ENCODE measurements at places on chromosomes 5 and 9.

- DNase-seq: no peak
These were observed 75.4 kb upstream of the ANKH start for GRCh38 chr5:14946815-14947620.

GRCh38 chr5:67090593-67090992, 106.0 kb downstream of the CD180 start:
- DNase-seq: no peak

DNA sequence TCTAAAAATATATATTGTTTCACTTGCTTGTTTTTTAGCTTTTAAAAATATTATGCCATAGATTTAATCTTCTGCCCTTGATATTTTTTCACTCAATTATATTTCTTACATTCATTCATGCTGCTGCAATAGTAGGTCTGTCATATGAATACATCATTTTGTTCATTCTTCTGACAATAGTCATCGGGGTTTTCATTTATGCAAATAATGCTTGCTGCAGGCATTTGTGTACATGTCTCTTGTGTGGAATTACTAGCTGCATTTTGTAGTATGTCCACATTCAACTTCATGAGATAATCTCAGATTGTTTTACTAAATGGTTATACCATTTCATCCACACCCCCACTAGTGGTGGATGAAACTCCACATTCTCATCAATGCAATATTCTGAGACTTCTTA, 5.3 kb upstream of the PLPP1 start:
- no peak for DNase-seq

DNA sequence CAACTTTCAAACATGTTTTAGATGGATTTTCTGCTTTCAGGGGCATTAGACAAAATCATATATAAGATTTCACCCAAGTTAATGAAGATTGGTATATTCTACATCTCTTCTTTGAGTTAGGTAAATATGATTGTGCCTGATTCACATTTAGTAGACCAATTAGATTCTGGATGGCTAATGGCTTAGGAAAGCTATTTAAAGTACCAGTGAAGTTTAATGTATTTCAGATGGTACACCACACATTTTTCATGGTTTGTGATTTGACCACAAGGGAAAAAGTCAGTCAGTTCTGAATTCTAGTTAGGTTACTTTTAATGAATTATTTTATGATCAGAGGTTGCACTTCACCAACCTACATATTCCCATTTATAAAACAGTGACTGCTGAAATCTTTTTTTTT, 409.7 kb downstream of the ADGRV1 start:
- no peak for DNase-seq

GRCh38 chr5:178306430-178307225, 74.0 kb upstream of the PHYKPL start:
- DNase-seq: no peak

DNA sequence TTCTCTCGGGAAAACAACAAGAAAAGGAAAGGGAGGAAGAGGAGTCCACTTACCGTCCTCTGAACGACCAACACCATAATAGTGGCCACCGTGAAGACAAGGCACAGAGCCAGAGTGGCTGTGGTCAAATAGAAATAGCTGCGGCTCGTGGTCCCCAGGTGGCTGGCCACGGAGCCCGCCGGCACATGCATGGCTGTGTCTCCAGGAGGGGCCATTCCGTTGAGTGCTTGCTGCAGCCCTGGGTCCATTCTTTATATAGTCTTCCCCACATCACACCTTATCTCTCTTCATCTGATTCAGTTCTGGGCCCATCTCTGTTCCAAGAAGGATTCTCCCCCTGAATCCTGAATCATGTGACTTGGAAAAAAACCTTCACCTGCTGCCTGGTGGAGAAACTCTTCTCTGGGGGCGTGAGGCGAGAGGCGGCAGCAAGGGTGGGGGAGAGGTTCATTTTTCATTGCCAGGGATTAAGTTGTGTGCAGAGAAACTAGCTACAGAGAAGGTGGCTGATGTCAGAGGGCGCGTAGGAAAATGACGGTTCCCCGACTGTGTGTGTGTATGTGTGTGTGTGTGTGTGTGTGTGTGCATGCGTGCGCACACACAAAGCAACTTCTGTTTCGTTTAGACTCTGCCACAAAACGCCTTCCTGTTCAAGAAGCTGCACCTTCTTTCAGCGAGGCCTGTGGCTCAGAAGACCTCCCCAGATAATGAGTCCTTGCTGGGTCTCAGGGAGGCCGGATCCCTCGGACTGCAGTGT, at the start of gene TNFSF8:
Gene TNFSF8, minus strand, starts transcription at position 536 of the 757 bp plus-strand sequence. Its CDS starts 288 bp downstream, at position 248.
- DNase-seq: no peak
